ENCODE measurements at places on chromosomes 12 and 14.
A peak's percentile ranks its signal among the peaks of the same experiment; 100 is the strongest.

DNA sequence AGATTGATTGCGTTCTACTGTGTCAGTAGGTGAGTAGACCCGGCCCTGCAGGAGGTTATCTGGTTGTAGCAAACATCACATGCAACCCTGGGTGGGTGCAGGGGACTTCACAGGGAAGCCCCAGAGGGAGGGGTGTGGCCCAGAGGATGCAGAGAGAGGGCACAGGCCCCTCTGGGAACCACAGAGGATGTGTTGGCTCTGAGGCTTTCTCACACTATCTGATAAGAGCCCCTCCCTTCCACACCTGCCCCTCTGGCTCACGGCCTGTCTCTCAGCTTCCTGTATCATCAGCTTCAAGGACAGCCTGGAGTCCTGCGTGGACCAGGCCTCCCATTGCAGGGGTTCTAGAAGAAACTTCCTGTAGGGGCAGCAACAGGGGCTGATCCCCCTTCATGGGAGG, 101.9 kb downstream of the RIN3 start:
- peak; percentile 89 for DNase-seq

DNA sequence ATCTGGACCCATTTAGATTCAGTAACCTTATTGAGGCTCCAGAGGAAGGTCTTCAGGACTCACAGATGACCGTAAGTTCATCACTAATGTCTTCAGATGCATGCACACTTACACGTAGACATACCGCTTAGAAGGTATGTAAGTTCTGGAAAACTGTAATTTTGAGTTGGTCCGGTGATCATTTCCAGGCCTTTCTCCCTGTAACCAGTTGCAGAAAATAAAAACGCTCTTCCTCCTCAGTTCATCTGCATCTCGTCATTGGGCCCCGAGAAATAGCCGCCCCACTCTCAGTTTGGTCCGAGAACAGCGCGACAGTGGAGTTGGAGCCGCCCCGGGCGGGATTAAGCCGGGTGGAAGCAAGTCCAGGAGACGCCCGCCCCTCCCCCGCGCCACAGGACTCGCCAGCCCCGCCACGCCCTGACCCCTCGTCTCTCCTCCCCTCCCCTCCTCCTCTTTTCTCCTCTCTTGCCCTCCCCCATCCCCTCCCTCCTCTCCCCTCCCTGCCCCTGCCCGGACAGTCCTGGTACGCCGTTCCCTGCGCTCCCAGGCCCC, 83.7 kb downstream of the TNFAIP2 start:
- no peak for DNase-seq

DNA sequence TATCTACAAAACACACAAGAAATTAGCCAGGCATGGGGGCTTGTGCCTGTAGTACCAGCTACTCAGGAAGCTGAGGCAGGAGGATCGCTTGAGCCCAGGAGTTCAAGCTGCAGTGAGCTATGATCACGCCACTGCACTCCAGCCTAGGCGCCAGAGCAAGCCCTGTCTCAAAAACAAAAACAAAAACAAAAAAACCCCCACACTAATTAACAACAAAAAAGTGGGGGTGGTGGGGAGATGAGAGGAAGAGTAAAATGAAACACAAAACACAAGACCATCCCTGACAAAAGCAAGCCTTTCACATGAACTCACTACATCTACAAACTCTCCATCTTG, 53.9 kb upstream of the HECTD1 start:
- no peak for DNase-seq

DNA sequence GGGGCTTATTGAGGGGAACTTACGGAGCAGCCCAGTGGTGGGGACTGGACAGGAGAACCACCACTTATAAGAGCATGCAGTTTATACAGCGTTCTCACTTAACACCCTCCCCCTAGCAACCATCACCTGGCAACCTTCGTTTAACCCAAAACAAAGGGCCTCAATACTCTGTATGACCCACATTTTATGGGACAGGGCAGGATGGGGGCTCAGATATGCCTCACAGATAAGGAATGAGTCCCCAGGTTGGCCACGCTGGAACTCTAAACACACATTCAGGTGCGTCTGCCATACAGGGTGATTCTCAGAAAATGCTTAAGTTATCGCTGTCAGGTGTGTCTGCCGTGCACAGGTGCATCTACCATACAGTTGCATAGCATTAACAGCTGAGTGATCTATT, 99.2 kb downstream of the GCH1 start:
- DNase-seq: no peak

- no peak for DNase-seq
Measured at GRCh38 chr14:52850451-52850909, 59.1 kb upstream of the GNPNAT1 start.

- no peak for DNase-seq
Measured at GRCh38 chr12:75888874-75889613, 142.5 kb downstream of the PHLDA1 start.

GRCh38 chr12:123106640-123107359, 44.1 kb downstream of the PITPNM2 start:
- DNase-seq: peak; percentile 79

DNA sequence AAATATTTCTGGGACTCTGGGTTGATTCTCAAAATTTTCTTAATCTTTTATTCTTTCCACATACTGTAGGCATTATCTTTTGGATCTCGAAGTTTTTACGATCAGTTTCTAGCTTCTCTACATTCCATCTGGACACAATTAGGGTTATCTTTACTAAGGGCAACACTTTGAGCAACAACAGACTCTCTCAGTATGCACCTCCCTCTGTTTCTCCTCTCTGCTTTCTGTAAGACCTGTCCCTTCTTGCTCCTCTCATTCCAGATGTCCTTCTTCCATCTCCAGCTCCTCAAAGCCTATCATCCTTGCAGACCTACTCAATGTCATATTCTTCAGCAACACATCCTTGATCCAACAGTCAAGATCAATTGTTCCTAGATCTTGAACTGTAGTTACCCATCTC, 457.0 kb downstream of the SLC6A15 start:
- no peak for DNase-seq

DNA sequence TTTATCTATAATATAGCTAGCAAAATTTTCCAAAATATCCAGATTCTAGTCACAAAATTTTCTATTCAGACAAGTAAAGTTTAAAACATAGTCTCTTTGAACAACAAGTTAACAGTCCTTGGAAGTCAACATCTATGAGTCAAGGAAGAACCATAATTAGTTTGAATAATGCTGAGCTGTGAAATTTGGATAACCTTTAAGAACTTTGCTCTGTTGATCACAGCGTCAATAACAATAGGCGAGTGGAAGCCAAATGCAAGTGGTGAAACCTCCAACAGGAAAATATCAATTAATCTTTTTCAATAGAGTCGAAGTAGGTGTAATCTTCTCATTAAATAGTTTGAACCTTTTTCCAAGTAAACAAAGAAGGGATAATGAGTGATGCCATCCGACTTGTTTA, 466.6 kb downstream of the FOXG1 start:
- DNase-seq: no peak
